Panc1 (cell line): ENCODE measurements at places on chromosomes 1 and 21. TPM values are rescaled to one million over a fixed set of nuclear protein-coding genes. Genes with fewer than 3 reads are reported as not detected.

DNA sequence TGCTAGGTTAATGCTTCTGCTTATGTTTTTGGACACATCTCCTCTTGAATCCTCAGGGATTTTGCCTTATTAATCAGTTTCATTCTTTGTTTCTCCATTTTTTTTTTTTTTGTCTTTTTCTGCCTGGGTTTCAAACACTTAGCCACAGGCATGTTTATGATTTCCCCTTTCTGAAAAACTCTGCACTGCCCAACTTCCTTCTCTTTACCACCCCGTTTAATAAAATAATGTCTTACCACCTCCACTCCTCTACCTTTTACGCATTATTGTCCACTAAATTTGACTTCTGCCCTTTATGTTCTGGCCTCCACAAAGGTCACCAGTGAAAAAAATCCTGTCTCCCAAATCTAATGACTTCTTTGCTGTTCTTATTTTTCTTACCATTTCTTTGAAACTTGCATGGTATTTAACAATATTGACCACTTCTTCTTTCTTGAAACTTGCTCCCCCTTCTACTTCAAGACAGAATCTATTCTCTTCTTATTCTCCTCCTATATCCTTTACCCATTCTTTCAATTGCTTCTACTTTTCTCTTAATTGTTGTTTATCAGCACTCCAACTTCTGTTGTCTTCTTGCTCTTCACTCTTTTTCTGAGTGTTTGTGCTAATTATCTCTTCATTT is 150.3 kb downstream of the TNFSF18 start:
- no peak overlapping the region for H3K4me3 ChIP-seq
- no peaks in the 10 kb centered on the region for H3K36me3 ChIP-seq

DNA sequence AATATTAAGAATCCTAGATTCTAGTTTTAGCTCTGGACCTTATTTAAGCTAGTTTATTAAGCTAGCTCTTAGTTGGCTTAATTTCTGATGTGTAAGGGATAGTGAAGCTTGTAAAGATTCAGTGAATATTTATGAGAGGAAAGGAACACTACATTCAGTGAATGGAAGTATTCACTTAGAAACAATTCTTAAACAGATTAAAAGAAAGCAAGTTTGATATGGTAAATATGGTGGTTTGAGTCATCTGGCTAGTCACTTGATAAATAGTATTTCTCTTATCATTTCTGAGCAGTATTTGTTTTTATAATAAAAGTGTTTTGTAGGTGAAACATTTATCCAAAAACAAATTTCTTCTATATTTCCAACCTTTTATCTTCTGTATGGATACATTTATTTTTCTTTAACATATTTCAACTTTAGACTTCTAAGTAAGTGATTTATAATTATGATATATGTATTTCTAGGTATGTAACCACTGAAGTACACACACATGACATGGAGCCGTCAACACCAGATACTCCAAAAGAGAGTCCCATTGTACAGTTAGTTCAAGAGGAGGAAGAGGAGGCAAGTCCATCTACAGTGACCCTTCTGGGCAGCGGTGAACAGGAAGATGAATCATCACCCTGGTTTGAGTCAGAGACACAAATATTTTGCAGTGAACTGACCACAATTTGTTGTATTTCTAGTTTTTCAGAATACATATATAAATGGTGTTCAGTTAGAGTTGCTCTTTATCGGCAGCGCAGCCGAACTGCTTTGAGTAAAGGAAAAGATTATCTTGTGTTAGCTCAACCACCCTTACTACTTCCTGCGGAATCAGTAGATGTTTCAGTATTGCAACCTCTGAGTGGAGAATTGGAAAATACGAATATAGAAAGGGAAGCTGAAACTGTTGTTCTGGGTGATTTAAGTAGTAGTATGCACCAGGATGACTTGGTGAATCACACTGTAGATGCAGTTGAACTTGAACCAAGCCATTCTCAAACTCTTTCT is 55.6 kb downstream of the SUCO start:
- peaks cover 14% of the 10 kb centered on the region for H3K36me3 ChIP-seq
- no peaks in the 10 kb centered on the region for H3K4me1 ChIP-seq
- no peaks in the 10 kb centered on the region for H3K27me3 ChIP-seq
- H3K4me3 ChIP-seq, result no peak overlapping the region
- H3K27ac ChIP-seq, result no peak overlapping the region
- no peak for DNase-seq

GRCh38 chr1:106185089-106185488 is 871.4 kb upstream of the PRMT6 start:
- H3K4me1 ChIP-seq, result no peaks in the 10 kb centered on the region
- no peak overlapping the region for H3K4me3 ChIP-seq
- H3K27ac ChIP-seq, result no peak overlapping the region
- DNase-seq, result no peak
- H3K36me3 ChIP-seq, result no peaks in the 10 kb centered on the region
- H3K27me3 ChIP-seq, result no peaks in the 10 kb centered on the region

GRCh38 chr1:47562799-47563198 is 125.0 kb downstream of the FOXD2 start:
- no peak overlapping the region for H3K4me3 ChIP-seq
- no peaks in the 10 kb centered on the region for H3K4me1 ChIP-seq
- no peaks in the 10 kb centered on the region for H3K36me3 ChIP-seq

DNA sequence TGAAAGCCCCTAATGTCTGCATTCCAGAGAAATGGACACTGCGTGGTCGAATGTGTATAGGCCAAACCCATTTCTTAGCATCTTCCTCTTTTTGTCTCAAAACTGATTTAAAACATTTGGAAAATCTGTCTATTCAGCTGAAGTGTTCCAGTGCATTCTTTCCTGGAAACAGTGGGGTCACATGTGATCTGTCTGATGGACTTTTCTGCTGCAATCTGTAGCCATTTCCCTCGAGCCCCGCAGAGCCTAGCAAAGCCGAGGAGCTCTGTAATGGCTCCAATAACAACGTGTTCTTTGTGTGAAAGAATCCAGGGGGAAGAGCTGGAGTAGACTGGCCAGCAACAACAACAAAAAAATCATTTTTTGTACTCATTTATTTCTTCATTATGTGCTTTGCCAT is 329.3 kb downstream of the BARHL2 start:
- H3K4me1 ChIP-seq, result no peaks in the 10 kb centered on the region
- H3K27me3 ChIP-seq, result no peaks in the 10 kb centered on the region

DNA sequence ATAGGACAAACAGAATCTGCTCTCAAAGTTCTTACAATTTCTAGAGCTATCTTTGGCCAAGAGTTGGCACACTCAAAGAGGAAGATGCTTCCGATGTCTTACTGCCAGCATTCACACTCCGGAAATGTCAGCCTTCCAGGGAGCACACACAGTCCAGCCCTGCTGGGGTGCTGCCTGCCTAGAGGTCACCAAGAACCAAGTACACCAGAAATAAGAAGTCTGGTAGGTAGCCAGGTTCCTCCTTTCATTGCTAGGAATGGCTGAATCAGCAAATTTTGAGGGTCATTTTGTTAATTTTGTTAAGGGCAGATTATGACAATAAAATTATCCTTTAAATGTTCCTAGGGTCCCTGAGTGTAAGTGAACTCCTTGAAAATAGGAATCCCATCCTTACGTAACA is 77.5 kb downstream of the PLPP3 start:
- no peak for DNase-seq
- no peaks in the 10 kb centered on the region for H3K36me3 ChIP-seq
- no peak overlapping the region for H3K4me3 ChIP-seq
- H3K27me3 ChIP-seq, result no peaks in the 10 kb centered on the region
- no peaks in the 10 kb centered on the region for H3K4me1 ChIP-seq

DNA sequence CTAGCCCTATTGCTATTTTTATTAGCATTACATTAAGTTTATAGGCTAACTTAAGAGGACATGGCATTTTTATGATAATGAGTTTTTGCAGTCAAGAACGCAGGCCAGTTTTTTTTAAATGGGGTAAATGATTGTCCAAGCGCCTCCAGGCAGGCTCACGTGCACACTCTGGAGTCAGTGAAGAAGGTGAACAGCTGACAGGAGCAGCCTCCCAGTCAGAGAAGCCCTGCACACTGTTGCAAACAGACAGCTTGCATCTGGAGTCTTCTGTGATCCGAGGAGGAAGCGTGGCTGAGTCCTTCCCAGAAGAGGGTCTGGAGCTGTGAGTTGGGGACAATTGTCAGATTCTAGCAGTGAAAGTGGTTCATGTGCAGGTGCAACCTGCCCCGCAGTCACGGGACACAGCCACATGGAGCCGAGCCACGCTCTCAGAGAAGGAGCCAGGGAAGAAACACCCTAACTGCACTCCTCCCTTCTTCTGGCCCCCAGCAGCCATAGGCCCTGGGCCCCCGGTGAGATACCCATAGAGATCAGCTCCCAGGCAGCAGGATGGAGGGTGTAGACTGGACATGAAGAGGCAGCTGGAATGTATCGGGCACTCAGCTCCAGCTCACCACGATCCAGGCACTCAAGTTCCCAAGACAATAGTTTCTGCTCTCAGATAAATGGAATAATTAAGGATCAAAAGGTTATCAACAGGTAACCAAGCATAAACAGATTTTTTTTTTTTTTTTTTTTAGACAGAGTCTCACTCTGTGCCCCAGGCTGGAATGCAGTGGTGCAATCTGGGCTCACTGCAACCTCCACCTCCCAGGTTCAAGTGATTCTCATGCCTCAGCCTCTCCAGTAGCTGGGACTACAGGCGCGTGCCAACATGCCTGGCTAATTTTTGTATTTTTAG is 26.4 kb downstream of the CAPN2 start:
- H3K27me3 ChIP-seq, result no peaks in the 10 kb centered on the region
- no peak for DNase-seq
- H3K4me3 ChIP-seq, result no peak overlapping the region
- peak overlapping the region; percentile 40 for H3K27ac ChIP-seq

DNA sequence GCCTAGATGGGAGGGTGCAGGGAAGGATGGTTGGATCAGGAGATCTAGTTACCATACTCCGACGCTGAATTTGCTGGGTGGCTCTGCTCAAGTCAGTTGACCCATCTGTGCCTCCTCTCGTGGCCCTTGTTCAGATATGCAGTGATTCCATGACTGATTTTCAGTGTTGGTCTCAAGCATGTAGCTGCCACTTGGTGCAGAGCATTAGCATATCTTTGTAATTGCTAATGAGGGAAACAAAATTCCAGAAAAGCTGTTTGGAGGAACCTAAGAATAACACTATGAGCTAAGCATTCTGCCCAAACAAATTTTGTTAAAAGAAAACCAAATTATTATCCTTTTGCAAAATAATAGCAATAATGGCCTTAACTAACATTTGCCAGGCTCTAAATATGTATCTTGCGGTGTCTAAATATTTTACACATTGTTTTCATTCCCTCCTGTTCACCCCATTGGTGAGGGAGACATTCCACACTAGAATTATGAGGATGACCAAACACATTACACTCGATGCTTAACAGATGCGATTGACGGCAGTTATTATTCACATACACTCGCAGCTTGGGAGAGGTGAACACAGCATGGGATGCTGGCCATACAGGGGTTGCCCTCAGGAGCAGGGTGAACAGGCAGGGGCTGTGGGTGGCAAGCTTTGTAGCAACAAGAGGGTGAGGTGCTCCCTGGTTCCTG is 69.1 kb downstream of the KCNJ15 start:
- no peak overlapping the region for H3K4me3 ChIP-seq
- no peaks in the 10 kb centered on the region for H3K36me3 ChIP-seq

DNA sequence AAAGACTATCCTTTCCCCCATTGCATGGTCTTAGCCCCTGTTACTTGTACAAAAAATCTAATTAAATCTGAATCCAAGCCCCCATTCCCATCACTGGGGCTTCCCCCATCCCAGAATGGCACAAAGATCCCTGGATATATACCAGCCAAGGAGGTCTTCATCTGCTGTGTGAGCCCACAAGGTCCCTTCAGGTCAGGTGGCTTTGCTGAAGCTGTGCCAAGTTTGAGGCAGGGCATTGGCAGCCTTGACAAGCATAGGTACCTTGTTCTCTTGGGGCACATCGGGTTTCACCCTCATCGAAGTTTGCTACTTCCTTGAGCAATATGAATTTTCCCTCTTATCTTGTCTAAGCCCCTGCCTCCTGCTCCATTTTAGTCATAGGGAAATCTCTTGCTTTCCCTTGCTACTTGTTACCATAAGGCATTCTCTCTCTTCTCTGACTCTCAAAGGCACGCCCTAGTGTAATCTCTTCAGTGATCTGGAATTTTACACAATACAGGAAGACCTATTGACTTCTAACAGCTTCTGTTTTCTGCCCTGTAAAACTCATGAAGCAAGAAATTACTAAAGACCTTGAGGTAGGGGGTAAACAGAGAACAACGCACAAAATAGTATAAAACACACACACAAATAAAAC is 71.4 kb upstream of the COG2 start:
- no peaks in the 10 kb centered on the region for H3K36me3 ChIP-seq
- H3K27me3 ChIP-seq, result peaks cover 8% of the 10 kb centered on the region; the same call in 1 of the 2 replicates
- H3K27ac ChIP-seq, result no peak overlapping the region

GRCh38 chr1:63877021-63877767 is 103.4 kb downstream of the ROR1 start:
- peaks cover 76% of the 10 kb centered on the region for H3K4me1 ChIP-seq
- H3K4me3 ChIP-seq, result peak overlapping the region; percentile 10; the same call in 1 of the 2 replicates
- no peak for DNase-seq
- H3K27ac ChIP-seq, result peak overlapping the region; percentile 91

DNA sequence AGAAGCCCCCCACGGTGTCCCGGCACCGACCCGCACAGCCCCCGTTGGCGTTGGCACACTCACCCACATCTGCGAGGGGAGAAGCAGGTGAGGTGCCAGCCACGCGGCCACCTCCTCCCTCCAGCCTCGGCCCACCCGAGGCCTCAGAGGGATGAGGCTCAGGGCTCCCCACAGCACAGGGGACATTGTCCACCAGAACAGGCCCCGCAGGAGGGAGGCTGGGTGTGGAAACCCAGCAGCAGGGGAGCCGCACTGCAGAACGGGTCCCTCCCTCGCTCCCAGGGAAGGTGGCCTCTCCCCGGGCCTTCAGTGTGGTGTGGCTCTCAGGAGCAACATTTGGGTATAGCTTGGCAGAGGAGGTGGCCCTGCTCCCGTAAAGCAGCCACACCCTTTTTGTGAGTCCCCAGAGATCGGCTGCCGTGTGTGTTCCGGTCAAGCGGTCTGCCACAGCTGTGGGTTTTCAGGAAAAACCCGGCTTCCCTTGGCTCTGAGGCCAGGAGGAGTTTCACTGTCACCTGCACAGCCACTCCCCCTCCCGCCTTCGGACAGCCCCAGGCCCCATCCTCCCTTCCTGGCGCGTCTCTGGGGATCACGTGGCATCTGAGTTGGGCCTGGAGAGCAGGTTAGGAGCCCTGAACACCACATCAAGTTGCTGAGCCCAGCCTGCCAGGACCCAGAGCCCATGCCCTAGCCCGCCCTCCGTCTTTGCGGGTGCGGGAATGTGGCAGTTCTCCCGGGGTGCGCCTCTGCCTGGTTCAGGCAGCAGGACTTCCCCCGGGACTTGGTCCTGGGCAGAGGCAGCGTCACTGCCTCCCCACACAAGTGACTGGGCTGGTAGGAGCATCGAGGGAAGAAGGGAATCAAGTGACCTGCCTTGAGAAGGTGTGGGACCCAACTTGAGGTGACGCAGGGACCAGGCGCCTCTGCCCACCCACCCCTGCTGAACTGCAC is 64.0 kb downstream of the MEGF6 start:
- peaks cover 41% of the 10 kb centered on the region for H3K4me1 ChIP-seq
- no peak for DNase-seq
- no peak overlapping the region for H3K4me3 ChIP-seq
- no peaks in the 10 kb centered on the region for H3K27me3 ChIP-seq
- no peaks in the 10 kb centered on the region for H3K36me3 ChIP-seq
- H3K27ac ChIP-seq, result no peak overlapping the region

GRCh38 chr1:4500441-4500840 is 154.0 kb upstream of the AJAP1 start:
- no peaks in the 10 kb centered on the region; the same call in 1 of the 2 replicates for H3K27me3 ChIP-seq
- H3K4me3 ChIP-seq, result no peak overlapping the region
- no peak overlapping the region for H3K27ac ChIP-seq
- no peaks in the 10 kb centered on the region for H3K36me3 ChIP-seq
- H3K4me1 ChIP-seq, result no peaks in the 10 kb centered on the region
- no peak for DNase-seq

ERG gene
- 0.49 TPM for total RNA-seq

GPR37L1 gene
- 0.44 TPM for total RNA-seq

CLDN19 gene
- total RNA-seq, result 0.05 TPM

THEMIS2 gene
- total RNA-seq, result 4.2 TPM
